ENCODE measurements at places on chromosomes 4 and X.

GRCh38 chr4:15783676-15784075, 5.5 kb downstream of the CD38 start:
- H3K4me3 ChIP-seq, result no peak overlapping the region
- peaks cover 3% of the 10 kb centered on the region for H3K4me1 ChIP-seq
- H3K36me3 ChIP-seq, result no peaks in the 10 kb centered on the region
- H3K27me3 ChIP-seq, result peaks cover 7% of the 10 kb centered on the region

GRCh38 chr4:184416913-184417734, 57.2 kb downstream of the IRF2 start:
- H3K27me3 ChIP-seq, result no peaks in the 10 kb centered on the region
- H3K4me3 ChIP-seq, result no peak overlapping the region
- DNase-seq, result no peak
- no peaks in the 10 kb centered on the region for H3K4me1 ChIP-seq

DNA sequence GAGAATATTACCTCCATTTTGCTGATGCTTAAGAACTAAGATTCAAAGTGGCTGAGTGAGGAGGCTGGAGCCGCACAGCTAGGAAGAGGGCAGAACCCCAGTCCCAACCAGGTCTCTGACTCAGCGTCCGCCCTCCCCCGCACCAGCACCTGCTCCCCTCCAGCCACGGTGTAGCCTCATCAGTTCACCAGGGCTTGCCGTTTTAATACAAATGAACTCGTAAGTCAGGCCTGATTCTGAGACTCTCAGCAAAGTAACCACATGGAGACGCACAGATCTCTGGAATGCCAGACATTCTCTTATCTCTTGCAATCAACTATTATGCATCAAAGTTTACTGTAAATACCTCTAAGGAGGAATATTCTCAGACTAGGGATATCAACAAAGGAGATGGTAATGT, 52.4 kb downstream of the ENPP6 start:
- peaks cover 26% of the 10 kb centered on the region for H3K4me1 ChIP-seq
- DNase-seq, result peak; percentile 75
- no peaks in the 10 kb centered on the region for H3K27me3 ChIP-seq
- H3K36me3 ChIP-seq, result no peaks in the 10 kb centered on the region
- H3K27ac ChIP-seq, result peak overlapping the region; percentile 67
- no peak overlapping the region for H3K4me3 ChIP-seq

DNA sequence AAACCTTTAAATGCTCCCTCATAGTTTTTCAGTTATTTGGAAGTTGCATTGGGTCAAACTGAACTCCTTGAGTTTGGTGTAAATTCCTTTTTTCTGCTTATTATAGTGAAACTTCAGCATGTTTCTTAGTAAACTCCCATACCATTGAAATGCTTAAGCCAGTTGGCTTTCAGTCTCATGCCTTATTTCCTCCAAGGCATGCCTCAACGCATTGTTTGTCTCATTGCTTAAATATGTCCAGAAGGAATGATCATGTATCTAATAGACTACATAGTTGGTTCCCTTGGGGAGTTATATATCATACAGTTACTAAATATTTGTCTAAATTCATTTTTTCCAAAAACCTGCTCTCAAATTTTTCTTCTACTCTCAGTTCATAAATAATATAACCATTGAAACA, 114.0 kb downstream of the STOX2 start:
- H3K4me1 ChIP-seq, result peaks cover 2% of the 10 kb centered on the region
- H3K4me3 ChIP-seq, result no peak overlapping the region
- no peak overlapping the region for H3K27ac ChIP-seq
- no peaks in the 10 kb centered on the region for H3K36me3 ChIP-seq
- H3K27me3 ChIP-seq, result no peaks in the 10 kb centered on the region
- DNase-seq, result peak; percentile 63

GRCh38 chr4:1381181-1381621, 25.0 kb downstream of the NKX1-1 start:
- no peak overlapping the region for H3K27ac ChIP-seq
- H3K4me1 ChIP-seq, result no peaks in the 10 kb centered on the region
- peaks cover 35% of the 10 kb centered on the region for H3K36me3 ChIP-seq
- no peak overlapping the region for H3K4me3 ChIP-seq

GRCh38 chr4:117096886-117097285, 11.5 kb upstream of the TRAM1L1 start:
- H3K4me1 ChIP-seq, result no peaks in the 10 kb centered on the region
- H3K36me3 ChIP-seq, result no peaks in the 10 kb centered on the region
- no peak overlapping the region for H3K27ac ChIP-seq
- no peak for DNase-seq

- DNase-seq, result no peak
- no peaks in the 10 kb centered on the region for H3K36me3 ChIP-seq
- H3K4me3 ChIP-seq, result no peak overlapping the region
- H3K27ac ChIP-seq, result no peak overlapping the region
Measured at GRCh38 chrX:97704881-97705280, 821.2 kb downstream of the RPA4 start.

GRCh38 chrX:74187211-74187610, 116.8 kb upstream of the ZCCHC13 start:
- H3K27ac ChIP-seq, result no peak overlapping the region
- H3K36me3 ChIP-seq, result no peaks in the 10 kb centered on the region
- no peak for DNase-seq
- H3K4me1 ChIP-seq, result peaks cover 5% of the 10 kb centered on the region

DNA sequence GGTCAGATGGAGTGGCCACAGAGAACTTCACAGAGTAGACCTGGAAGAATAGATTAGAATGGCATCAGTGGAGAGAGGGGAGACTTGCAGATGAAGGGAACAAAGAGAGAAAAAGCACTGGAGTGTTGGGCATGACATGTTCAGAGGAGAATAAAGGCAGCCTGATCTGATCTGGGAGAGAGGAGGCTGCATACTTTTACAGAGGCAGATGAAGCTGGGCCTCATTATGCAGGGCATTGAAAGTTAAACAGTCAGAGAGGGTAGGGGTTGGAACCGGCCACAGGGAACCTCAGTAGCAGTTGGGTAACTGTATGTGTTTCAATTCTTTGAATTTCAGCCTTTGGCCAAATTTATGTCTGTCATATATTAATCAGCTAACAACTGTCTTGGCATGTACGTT, 61.2 kb downstream of the SH3BGRL start:
- H3K36me3 ChIP-seq, result no peaks in the 10 kb centered on the region
- H3K27me3 ChIP-seq, result no peaks in the 10 kb centered on the region
- no peak overlapping the region for H3K4me3 ChIP-seq
- no peak overlapping the region for H3K27ac ChIP-seq
- no peaks in the 10 kb centered on the region for H3K4me1 ChIP-seq

DNA sequence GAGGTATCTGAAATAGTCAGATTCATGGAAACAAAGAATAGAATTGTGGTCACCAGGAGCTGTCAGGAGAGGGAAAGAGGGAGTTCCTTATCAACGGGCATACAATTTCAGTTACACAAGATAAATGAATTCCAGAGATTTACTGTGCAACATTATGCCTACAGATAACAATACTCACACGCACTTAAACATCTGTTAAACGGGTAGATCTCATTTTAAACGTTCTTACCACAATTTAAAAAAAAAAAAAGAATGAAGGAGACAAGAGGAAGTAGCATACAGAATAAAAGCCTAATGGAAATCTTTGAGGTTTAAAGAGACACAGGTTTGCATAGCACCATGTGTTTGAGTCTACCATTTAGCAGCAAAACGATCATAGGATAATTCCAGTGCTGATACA, 298.0 kb downstream of the DKK2 start:
- H3K27me3 ChIP-seq, result no peaks in the 10 kb centered on the region
- no peak overlapping the region for H3K27ac ChIP-seq
- DNase-seq, result peak; percentile 1
- H3K4me3 ChIP-seq, result no peak overlapping the region
- H3K4me1 ChIP-seq, result no peaks in the 10 kb centered on the region

- H3K4me1 ChIP-seq, result peaks cover 29% of the 10 kb centered on the region
- DNase-seq, result no peak
- H3K27ac ChIP-seq, result no peak overlapping the region
- H3K4me3 ChIP-seq, result no peak overlapping the region
- H3K36me3 ChIP-seq, result no peaks in the 10 kb centered on the region
Measured at GRCh38 chr4:184817494-184818215, 8.1 kb downstream of the ACSL1 start.

DNA sequence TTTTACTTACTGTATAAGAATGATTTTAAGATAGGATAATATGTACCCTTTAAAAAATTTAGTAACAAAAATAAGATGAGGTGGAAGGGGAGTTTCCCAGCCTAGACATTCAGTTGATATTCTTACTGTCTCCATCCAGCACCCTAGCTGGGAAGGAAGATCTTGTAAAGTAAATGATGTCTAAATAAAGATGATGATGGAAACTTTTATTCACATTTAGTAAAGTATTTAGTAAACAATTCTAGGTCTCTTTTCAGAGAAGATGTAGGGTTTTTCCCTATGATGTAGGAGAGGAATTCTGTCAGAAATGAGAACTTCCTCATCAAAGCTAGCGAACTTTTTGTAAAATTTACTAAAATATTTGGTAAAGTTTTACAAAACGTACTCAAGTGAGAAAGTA, 136.8 kb downstream of the RAPGEF2 start:
- H3K27ac ChIP-seq, result no peak overlapping the region
- H3K4me3 ChIP-seq, result no peak overlapping the region
- no peaks in the 10 kb centered on the region for H3K27me3 ChIP-seq
- H3K4me1 ChIP-seq, result no peaks in the 10 kb centered on the region
- H3K36me3 ChIP-seq, result no peaks in the 10 kb centered on the region
- peak; percentile 18 for DNase-seq

GRCh38 chr4:184415071-184415470, 59.3 kb downstream of the IRF2 start:
- H3K4me3 ChIP-seq, result no peak overlapping the region
- peaks cover 8% of the 10 kb centered on the region for H3K36me3 ChIP-seq
- no peaks in the 10 kb centered on the region for H3K27me3 ChIP-seq
- H3K27ac ChIP-seq, result no peak overlapping the region
- peak; percentile 38 for DNase-seq
- H3K4me1 ChIP-seq, result no peaks in the 10 kb centered on the region

DNA sequence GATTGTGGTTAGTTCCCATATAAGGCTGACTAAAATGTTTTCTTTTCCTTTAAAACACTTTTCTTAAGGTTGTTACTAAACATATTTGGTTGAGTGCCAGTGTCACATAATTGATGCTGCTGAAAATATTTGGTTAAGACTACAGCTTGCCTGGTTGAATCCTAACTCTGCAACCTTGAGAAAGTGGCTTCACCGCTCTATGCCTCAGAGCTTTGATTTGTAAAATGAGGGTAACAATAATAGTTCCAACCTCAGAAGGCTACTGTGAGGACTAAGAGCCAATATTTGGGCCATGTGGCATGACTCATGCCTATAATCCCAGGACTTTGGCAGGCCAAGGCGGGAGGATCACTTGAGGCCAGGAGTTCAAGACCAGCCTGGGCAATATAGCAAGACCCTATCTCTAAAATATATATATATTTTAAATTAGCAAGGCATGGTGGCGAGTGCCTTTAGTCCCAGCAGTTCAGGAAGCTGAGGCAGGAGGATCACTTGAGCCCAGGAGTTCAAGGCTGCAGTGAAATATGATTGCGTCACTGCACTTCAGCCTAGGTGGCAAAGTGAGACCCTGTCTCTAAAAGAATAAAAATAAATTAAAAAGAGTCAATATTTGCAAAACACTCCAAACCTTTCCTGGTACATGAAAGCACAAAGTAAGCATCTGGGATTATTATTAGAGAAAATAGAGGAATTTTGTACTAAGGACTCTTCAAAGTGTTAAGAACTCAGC, 7.1 kb upstream of the NEIL3 start:
- DNase-seq, result no peak
- no peak overlapping the region for H3K27ac ChIP-seq
- no peak overlapping the region for H3K4me3 ChIP-seq

DNA sequence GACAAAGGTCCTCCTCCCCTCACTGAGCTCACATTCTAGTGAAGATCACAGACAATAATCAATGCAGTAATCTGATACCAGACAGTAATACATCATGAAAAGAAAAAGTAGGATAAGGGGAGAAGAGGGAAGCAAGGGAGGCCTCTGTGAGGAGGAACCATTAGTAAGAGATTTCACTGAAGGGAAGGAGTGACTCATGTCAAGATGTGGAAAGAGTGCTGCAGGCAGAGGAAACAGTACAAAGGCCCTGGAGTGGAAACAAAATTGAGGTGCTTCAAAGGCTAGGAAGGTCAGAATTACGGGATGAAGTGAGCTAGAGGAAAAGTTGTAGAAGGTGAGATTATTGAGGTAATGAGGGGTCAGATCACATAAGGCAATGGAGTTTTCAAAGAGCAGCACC, 38.1 kb downstream of the LAMTOR3 start:
- no peak overlapping the region for H3K27ac ChIP-seq
- H3K4me3 ChIP-seq, result no peak overlapping the region
- peaks cover 4% of the 10 kb centered on the region for H3K4me1 ChIP-seq
- no peaks in the 10 kb centered on the region for H3K27me3 ChIP-seq

DNA sequence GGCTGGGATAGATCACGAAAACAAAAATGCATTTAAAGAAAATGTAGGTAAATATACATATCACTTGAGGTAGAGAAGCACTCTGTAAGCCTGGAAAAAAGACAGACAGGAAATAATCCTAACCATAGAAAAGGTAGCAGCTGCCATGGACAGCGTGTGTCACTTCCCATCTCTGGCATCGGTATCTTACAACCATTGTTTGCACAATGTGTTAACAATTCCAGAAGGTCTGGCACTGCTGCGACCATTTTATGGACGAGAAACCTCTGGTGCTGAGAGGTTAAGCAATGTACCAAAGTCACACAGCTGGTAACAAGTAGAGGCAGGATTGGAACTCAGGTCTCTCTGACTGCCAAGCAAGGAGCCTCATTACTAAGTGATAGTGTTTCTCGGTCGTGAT, 1.7 kb upstream of the MTNR1A start:
- DNase-seq, result no peak
- no peak overlapping the region for H3K4me3 ChIP-seq
- no peak overlapping the region for H3K27ac ChIP-seq
- peaks cover 7% of the 10 kb centered on the region for H3K4me1 ChIP-seq

DNA sequence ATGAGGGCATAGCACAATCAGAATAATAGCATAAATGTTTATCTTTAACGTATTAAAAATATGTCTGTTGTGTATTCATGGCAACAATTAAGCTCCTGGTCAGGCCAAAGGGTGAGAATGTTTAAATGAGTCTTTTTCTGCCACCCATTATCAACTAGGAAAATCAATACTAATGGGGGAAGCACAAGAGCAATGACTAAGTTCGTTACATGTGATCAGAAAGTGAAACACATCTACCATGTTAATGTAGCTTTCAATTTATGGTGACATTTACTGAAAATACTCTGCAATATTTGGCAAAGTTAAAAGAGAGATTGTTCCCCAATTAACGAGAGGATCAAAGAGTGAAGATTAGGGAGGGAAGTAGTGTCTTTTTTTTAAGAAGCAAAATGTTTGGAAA, 143.7 kb downstream of the NAA11 start:
- H3K27me3 ChIP-seq, result no peaks in the 10 kb centered on the region
- no peak overlapping the region for H3K27ac ChIP-seq
- no peak overlapping the region for H3K4me3 ChIP-seq
- H3K4me1 ChIP-seq, result no peaks in the 10 kb centered on the region
- DNase-seq, result no peak
